HuH-7 (cell line): ENCODE measurements at places on chromosomes 12 and 14.

DNA sequence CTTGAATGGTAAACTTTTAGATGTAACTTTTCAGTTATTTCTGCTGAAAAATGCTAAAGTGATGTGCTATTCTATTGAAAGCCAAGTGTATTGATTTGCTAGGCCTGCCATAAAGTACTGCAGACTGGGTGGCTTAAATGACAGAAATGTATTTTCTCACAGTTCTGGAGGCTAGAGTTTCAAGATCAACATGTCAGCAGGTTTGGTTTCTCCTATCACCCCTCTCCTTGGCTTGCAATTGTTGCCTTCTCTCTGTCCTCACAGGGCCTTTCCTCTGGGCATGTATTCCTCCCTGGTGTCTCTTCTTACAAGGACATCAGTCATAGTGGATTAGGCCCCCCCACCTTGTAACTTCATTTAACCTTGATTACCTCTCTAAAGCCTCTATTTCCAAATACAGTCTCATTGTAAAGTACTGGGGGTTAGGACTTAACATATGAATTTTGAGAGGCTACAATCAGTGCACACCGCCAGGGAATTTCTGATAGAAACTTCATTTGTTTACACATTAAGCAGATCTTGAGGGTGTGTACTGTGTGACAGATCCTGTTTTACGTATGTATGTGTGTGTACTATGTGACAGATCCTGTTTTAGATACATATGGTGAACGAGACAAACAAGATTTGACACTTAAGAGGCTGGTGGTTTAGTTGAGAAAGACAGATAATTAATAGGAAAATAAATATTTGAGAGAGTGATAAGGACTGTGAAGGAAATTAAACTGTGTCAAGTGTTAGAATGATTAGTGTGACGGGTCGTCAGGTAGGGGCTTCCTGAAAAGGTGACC, 49.5 kb downstream of the ADIPOR2 start:
- DNase-seq: no peak

DNA sequence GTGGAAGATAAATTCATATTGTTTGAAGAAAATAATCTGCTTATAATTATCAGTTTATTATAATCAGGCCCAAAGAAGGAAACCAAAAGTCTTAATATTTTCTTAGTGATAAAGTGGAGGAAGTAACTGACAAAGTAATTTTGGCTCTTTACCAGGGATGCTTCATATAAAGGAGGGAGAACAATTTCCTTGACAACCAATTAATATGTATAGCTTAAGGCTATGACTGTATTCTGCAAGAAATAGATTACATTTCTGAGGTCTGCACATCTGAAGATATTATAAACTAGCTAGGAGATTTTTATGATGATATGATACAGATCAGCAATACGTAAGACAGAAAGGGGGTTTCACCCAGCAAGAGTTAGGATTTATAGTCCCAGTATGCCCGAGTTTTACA, 90.8 kb downstream of the BICD1 start:
- no peak for DNase-seq

GRCh38 chr12:131591136-131591535, 119.8 kb upstream of the SFSWAP start:
- no peak for DNase-seq

DNA sequence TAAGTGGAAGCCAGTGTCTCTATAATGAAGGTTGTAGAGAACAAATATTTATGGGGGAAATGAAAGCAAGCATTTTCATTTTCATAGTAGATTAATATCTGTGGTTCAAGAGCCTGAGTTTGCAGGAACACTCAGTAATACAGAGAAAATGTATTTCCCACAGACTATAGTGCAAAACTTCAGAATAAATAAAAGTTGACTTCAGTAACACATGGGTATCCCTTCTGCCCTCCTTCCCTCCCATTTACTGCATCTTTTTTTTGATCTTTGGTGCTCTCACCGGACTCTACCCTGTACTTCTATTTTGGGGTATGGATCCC, 75.3 kb upstream of the AMN1 start:
- no peak for DNase-seq

- no peak for DNase-seq
These were observed 7.0 kb downstream of the KRT1 start for GRCh38 chr12:52673217-52673616.

GRCh38 chr12:32702946-32703345, 23.8 kb downstream of the DNM1L start:
- DNase-seq: no peak

DNA sequence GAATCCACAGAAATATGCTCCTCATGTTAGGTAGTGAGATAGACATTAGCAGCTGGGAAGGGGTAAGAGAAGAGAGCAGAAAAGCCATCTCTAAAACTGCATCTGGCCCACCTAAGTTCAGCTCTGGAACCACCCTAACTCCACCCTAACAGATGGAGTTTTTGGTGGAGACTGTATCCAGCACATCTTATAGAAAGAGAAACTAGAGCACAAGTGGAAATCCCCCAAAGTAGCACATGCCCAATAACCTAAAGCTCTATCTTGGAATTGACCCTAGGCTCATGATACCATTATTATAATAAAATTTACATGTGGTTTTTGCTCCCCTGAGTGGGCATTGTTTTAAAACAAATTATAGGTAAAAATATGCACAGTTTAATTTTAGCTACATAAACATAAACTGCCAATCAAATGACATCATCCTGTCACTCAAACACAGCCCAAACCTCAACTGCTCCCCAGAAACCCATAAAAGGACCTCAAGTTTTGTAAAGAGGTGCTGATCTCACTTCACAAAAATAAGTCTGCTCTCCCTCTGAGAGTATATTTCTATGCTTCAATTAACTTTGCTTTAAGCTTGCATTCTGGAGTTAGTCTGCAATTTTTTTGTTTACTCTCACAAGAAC, 206.4 kb downstream of the PIK3C2G start:
- no peak for DNase-seq

- DNase-seq: no peak
These were observed 3.0 kb downstream of the ETV6 start for GRCh38 chr12:11652351-11653040.

DNA sequence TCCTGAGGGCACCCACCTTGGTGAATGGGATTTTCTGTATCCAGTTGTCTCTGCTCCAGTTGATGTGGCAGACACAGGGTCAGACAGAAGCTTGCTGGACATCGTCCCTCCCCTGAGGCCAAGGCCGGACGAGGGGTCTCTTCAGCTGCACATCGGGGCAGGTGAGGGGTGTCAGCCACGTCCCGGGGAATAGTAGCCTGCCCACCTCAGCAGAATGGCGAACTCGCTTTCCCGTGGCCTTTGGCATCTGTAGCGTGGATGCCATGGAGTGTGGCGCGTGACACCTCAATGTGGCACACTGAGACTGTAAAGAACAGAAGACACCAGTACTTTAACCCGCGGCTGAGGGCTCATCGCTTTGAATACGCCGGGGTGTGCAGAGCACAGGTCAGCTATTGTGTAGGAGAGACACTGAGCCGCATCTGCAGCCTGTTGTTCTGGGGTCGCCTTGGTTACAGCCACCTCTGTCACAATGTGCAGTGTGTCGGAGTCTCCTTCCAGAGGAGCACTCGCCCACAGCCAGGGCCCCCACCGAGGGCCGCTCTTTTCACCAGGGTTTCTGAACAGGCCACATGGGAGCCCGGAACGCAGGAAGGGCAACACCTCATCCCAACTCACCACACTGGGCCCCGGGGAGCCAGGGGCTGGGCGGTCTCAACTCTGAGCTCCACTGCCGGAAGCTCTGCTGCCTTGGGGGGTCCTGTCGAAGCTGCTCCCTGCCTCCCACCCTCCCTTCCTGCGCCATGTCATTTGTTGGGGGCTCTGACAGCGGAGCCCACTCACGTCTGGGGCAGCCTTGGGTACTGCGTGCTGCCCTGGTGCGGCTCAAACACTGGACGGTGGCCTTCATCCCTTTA, 77.0 kb downstream of the ADGRD1 start:
- no peak for DNase-seq

- no peak for DNase-seq
These were observed 395.0 kb downstream of the ZFP36L1 start for GRCh38 chr14:68397822-68398221.

- DNase-seq: peak; percentile 84
These were observed 18.7 kb downstream of the ZBTB39 start for GRCh38 chr12:56987551-56988053.

DNA sequence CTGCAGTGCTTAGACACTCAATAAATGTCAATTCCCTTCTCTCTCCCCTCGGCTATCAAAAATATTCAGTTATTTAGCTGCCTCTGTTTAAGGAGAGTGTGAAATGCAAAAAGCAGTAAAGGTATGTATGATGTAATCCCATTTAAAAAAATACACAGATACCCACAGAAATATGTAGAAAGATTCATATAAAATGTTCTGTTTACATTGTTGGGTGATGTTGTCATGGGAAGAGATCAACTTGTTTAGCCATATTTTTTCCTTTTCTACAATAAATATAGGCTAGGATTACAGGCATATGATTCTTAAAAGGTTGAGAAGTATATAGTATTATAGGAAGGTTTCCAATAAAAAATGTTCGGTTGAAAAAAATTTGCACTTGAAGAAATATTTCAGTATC, 7.8 kb downstream of the PPP2R3C start:
- DNase-seq: no peak

DNA sequence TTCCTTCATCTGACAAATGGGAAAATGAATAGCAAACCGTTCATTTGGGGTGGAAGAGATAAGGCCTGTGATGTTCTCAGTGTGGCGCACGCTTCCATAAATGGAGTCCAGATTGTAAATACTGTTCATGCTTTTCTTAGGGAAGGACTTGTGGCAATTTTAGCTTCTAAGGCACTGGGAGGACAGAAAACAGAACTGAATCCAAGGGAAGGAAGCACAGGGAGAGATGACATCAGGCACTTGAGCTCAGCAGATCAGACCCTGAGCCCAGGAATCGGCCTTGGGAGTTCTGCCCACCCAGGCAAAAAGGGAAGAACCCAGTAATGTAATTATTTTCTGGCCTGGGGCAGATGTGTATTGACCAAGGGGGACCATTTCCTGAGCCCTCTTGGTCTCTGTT, 7.2 kb upstream of the SH2B3 start:
- DNase-seq: no peak
